OCI-M1 (cell line): ENCODE measurements at places on chromosomes 3 and 15.

GRCh38 chr15:52788099-52788986, 1.8 kb downstream of the ONECUT1 start:
- no peak for DNase-seq

DNA sequence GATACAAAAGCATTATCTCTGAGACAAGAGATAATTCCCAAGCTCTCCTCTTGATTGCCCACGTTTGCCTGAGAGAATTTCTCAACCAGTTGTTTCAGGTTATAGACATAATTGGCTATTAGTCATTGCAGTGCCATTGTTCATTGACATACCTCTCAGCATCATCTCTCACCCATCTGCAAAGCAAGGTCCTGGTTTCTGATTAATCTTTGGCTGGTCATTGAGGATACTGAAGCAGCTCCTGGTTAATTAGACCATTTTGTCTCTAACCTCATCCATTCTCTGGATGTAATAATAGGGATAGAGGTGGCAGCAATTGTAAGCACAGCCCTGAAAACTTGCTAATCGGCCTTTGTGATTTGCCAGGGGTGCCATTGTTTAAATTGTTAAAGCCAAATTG, 104.2 kb downstream of the CNTN6 start:
- no peak for DNase-seq

DNA sequence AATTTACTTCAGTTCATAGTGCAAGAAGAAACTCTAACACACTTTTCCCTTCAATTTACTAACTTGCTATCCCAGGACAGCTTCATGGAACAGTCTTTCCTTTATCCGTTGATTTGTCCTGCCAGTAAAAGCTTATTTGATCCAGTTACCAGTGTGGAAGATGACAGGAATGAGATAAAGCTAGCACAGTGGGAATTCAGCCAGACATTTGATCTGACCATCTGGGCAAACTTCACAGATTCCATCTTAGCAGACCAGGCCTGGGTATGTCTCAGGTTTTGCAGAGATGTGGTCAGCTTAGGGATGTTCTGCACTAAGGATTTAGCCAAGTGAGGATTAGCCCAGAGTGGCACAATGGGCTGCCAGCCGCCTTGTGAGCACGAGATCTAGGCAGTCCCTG, 19.7 kb downstream of the CEMIP start:
- DNase-seq: no peak

GRCh38 chr3:10232137-10232536, 16.1 kb upstream of the TATDN2 start:
- DNase-seq: no peak

GRCh38 chr15:41493205-41493901, at the start of gene ITPKA:
Gene ITPKA, plus strand, starts transcription at chr15:41493874. Its CDS starts 54 bp downstream, at chr15:41493928.
- peak; percentile 63 for DNase-seq

GRCh38 chr3:12027184-12027846, 23.1 kb downstream of the SYN2 start:
- peak; percentile 34 for DNase-seq

DNA sequence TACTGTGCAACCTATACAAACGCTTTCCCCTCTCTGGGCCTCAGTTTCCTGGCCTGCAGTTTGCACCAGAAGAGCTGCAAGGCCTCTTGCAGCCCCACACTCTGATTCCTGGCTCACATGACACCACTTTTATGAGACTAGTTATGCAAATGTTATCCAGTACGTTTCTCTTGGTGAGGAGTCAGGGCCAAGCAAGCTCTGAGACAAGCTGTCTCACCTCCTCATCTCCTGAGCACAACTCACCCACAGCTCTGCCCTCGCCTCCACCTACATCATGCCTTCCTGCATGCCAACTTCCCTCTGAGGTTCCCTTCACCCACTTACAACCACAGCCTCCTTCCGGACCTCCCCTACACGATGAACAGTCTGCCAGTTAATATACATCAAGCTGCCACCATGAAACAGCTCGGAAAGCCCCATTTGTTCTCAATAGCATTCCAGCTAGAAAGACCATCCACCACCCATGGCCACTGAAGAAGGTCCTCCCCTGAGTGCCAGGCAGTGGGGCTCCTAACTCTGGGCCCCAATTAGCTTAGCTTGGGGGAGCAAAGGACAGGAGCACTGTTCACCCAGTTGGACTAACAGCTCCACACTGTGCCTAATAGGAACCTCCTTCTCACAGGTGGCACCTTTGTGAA, 25.0 kb downstream of the CRYGS start:
- DNase-seq: no peak

GRCh38 chr15:68281008-68281407, 3.5 kb downstream of the FEM1B start:
- DNase-seq: no peak

GRCh38 chr3:4758249-4758860, 220.9 kb upstream of the BHLHE40 start:
- DNase-seq: no peak

DNA sequence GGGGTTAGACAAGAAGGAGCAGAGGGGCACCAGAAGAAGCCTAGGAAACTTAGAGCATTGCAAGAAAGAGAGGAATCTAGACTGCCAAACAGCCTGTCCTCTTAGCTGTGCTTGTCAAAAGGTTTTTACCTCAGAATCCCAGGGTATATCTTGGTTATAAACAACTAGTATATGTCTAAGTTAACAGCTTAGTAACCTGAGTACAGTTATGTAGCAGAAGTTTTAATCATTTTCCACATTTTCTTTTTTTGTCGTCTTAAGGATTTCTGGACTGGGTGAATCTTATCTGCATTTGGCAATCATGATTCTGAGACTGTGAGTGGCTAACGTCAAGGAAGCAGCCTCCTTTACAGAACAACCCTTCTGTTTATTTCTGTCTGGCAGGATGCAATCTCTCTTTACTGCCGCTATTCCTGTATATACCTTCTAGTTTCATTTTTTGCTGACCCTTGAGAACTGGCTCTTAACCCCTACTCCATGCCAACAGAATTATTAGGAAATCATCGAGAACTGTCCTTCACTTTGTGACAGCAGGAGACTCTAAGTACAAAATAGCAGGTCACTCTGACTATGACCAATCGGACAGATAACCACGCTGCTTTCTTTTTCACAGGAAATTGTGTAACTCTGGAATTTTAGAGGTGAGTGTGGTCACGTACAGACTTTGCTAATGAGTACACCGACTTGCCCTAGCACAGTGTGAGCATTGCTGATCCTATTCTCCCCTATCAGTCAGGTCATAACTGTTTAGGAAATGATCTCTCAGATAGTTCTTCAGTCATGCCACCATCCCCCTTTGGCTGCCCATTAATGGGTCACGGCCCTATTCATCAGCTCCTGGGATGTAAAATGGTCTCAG, 3.3 kb upstream of the CP start:
- DNase-seq: peak; percentile 79

DNA sequence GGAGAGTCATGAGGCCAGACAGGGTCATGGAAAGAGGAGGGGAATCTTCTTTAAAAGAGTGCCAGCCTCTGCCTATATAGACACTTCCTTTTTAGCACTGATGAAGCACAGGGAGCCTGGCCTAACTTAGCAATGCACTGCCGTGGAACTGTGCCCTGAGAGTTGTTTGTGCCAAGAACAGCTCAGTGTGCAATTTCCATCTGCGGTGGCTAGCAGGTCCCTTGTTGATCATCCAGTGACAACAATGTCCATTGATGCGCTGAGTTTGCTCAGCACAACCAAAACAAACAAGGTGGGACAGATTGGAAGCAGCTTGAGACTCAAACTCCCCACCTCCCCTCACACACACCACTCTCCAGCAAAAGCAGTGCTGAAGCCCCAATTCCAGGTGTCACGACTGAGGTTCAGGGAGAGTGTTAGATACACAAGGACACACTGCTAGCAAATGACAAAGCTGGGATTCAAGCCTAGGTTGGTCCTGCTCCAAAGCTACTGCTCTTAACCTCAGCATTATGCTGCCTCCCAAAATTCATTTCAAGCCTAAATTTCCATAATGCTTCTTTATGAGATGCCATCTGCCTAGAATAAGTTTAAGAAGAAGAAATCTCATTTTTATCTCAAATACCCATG, 316.6 kb upstream of the UBE2E2 start:
- no peak for DNase-seq

DNA sequence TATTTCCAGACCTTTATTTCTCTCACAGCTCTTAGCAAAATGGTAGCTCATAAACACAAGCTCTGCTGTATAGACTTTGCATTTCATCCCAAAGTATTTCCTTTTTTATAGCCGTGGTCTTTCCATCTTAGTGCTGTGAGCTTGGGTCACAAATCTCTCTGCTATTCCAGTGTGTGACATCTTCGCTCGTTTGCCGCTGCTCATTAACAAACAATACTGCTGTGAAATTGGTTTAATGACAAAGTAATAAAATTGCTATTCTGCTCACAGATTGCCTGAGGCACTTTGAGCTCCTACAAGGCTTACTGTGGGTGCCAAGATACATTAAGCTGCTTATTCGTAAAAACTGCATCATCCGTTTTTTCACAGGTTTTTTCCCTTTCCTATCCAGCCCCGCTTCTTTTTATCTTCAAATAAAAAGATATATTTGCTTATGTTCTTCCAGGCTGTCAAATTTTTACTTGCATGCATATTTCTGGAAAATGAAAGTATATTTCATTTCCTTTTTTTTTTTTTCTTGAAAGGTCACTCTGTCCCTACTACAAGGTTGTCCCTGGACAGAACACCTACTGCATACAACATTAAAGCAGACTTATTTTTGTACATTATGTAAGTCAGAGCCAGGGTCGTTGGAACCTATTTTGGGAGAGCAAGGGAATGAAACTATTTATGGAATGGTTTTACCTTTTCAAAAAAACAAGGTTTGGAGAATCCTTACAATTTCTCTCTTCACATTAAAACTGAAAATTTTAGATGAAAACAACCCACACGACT, 174.5 kb downstream of the MEIS2 start:
- DNase-seq: no peak

- no peak for DNase-seq
These were observed 133.9 kb downstream of the MYLK start for GRCh38 chr3:123750209-123750608.

GRCh38 chr3:27141668-27142067, 227.5 kb downstream of the NEK10 start:
- DNase-seq: peak; percentile 33

GRCh38 chr15:57282686-57283085, 93.6 kb upstream of the CGNL1 start:
- DNase-seq: no peak

GRCh38 chr15:52503788-52504496, 24.7 kb downstream of the MYO5A start:
- DNase-seq: no peak
